ENCODE measurements at places on chromosomes 4 and X.

GRCh38 chr4:148341980-148342800 is 100.0 kb downstream of the NR3C2 start:
- no peak for DNase-seq

- no peak for DNase-seq
Observed at GRCh38 chr4:107247738-107248137, 211.6 kb upstream of the DKK2 start.

GRCh38 chr4:35836596-35836995 is 407.7 kb downstream of the ARAP2 start:
- DNase-seq, result no peak

DNA sequence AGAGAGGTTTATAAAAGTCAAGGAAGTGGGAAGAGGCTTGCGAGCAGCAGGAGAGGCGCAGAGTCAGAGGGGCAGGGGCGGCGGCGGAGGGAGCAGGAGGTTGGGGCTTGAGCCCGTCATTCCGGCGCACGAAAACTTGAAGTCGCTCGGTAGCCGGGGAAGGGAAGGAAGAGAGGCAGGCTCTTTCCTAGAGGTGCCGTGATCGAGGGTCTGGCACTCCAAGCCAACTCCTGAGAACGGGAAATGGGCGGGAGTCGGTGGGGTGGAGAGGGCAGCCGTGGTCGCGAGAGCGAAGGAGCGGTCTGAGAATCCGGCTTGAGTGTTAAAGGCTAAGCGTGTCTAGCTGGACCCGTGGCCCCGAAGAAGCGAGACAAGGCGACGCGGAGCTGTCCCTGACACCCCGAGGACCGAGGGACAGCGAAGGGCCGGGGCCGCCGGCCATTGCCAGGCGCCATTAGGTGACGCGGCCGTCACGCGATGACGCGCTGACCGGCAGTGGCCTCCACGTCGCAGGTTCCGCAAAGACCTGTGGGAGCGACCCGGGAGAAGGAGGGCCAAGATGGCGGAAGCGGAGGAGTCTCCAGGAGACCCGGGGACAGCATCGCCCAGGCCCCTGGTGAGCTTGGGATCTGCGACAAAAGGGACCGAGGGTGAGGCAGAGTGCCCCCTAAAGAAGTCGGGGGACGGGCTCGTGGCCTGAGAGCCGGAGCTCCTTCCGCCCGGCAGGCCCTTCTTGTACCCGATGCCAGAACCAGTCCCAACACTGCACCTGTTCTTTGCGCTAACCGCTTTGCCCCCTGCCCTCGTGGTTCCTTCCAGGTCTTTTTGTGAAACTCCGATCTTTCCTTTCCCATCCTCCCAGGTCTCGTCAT is at the start of gene YIPF6:
Gene YIPF6, plus strand, starts transcription at position 544 of the 872 bp plus-strand sequence. Its CDS starts 16 bp downstream, at position 560.
- peak; percentile 76 for DNase-seq

DNA sequence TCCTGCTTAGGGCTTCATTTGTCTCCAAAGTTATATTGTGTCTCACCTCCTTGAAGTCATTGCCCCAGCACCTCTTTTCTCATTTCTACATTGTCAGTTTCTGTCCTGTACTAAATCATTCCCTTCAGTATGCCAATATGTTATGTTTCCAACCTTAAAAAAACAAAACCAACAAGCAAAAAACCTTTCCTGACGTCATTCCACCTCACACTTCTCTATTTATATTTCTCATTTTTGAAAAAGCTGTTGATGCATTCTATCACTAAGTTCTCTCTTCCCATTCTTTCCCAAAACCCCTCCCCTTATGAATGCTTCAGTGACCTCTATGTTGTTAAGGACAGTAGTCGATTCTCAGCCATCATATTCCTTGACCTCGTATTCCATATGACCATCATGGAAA is 98.7 kb upstream of the ARHGAP24 start:
- DNase-seq, result no peak

GRCh38 chr4:15683143-15683495 is 1.5 kb downstream of the FAM200B start:
- DNase-seq, result no peak

- DNase-seq, result no peak
Observed at GRCh38 chrX:136021903-136022302, 36.7 kb downstream of the SLC9A6 start.

DNA sequence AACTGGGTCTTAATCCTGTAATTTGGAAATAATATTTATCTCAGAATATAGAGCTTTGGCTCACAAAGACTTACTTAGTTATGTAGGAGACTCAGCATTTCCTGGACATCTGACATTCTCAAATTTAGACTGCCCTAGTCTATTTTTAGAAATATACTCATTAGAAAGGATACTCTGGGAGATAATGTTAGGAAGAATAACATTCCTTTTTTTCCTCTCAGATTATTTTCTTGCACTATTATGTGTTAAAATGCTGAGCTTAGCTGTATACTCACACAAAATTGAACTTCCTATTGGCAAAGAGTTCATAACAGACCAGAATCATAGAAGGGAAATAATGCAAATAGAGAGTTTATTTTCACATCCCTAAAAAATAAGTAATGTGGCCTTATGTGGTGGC is 1424.9 kb upstream of the PCDH7 start:
- no peak for DNase-seq

DNA sequence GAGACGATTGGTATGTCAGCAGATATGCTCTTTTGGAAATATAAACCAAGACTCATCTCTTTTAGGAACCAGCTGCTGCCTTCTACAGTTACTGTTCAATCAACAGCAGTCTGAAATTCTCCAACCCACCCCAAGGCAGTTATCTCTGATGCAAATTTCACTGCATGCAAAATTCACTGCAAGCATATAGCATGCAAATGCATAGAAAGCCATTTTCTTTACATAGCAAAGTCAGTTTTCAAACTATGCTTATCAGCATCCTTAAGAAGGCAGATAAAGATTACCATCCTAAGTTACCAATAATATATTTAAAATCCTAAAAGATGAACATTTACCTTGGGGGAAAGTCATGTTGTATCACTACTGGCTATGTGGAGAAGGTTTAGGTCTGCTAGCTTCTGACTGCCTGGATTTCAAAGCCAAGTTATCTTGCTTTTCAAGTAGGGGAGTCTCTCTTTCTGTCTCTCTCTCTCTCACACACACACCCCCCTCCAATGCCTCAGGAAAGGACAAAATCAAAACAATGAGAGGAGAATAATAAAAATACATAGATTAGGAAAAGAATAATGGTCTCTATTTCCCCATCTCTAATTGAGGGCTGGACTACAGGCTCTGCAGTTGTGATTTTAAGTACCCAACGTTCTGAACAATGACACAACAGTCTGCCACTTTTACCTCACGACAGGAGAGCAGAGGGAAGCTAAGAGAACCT is 1.5 kb downstream of the NMU start:
- no peak for DNase-seq

GRCh38 chrX:149037281-149037870 is 467.7 kb downstream of the IDS start:
- no peak for DNase-seq

DNA sequence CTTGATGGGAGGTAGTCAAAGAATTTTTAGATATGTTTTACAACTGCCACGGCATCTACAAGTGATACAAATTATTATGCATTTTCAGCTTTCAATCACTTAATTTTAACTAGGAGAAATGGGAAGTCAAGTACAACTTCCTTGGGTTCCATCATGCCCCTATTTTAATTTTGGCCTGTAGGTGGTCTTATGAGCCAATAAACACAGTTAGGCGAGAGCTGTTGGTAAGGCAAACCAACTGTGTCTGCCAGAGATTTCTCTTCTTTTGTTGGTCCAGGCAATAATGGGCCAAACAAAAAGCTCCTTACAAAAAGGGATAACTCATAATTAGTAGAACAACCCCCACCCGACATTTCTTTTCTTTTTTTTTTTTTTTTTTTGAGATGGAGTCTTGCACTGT is 63.3 kb upstream of the ARX start:
- no peak for DNase-seq

GRCh38 chrX:56792270-56793111 is 63.4 kb downstream of the NBDY start:
- no peak for DNase-seq

- DNase-seq, result no peak
Observed at GRCh38 chr4:32251126-32251525, 1531.0 kb downstream of the PCDH7 start.

- no peak for DNase-seq
Observed at GRCh38 chr4:124529131-124529530, 183.4 kb downstream of the ANKRD50 start.

DNA sequence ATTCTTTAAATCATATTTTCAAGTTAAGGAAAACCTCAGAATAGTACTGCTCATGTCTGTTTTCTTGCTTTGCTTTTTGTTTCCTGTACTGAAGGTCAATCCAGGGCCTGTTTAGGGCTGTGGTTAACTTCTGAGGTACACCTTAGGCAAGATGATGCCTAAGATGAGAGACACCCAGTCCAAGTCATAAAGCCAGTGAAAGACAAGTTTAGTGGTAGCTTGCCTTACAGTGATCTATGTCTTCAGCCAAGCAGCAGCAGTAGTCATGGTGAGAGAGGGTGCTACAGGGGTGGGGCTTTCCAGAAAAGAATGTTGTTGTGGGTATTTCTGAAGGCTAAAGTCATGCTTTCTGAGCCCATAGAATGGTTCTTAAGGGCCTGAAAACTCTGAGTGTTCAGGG is 173.7 kb downstream of the VSIG4 start:
- peak; percentile 8 for DNase-seq
